ENCODE measurements at places on chromosomes 16 and 17. TPM values are rescaled to one million over a fixed set of nuclear protein-coding genes. Genes with fewer than 3 reads are reported as not detected.

The SOST gene
- not detected for total RNA-seq

The MRTFB gene
- total RNA-seq: 34.9 TPM

The USP22 gene
- 316 TPM for total RNA-seq

The ARL16 gene
- 37.0 TPM for total RNA-seq

The CES3 gene
- 1.6 TPM for total RNA-seq

Measured in H1 (cell line).